ENCODE measurements at places on chromosomes 6 and 20. TPM values are rescaled to one million over a fixed set of nuclear protein-coding genes. Genes with fewer than 3 reads are reported as not detected.

The MUCL3 gene
- total RNA-seq = not detected

The ZFAND3 gene
- total RNA-seq = 20.6 TPM

The GJA10 gene
- total RNA-seq = not detected

The EYA2 gene
- 2.4 TPM for total RNA-seq

The TTLL9 gene
- 0.16 TPM for total RNA-seq

The SOBP gene
- total RNA-seq = 3.9 TPM

The BCAS4 gene
- total RNA-seq = 15.5 TPM

The PCK1 gene
- total RNA-seq = not detected

The ATF6B gene
- 10.2 TPM for total RNA-seq

The SLC35F1 gene
- under 0.01 TPM for total RNA-seq

The RIPOR3 gene
- total RNA-seq = 7.7 TPM
